Stimulated activated CD4-positive, alpha-beta T cell treated with anti-CD3 and anti-CD28 coated beads, Interleukin-4, amount 100 ng/mL, for 48 hours (primary cell): ENCODE measurements at places on chromosomes 4 and X.

GRCh38 chr4:4284827-4285618 lies 4.9 kb downstream of the LYAR start:
- no peak for DNase-seq

DNA sequence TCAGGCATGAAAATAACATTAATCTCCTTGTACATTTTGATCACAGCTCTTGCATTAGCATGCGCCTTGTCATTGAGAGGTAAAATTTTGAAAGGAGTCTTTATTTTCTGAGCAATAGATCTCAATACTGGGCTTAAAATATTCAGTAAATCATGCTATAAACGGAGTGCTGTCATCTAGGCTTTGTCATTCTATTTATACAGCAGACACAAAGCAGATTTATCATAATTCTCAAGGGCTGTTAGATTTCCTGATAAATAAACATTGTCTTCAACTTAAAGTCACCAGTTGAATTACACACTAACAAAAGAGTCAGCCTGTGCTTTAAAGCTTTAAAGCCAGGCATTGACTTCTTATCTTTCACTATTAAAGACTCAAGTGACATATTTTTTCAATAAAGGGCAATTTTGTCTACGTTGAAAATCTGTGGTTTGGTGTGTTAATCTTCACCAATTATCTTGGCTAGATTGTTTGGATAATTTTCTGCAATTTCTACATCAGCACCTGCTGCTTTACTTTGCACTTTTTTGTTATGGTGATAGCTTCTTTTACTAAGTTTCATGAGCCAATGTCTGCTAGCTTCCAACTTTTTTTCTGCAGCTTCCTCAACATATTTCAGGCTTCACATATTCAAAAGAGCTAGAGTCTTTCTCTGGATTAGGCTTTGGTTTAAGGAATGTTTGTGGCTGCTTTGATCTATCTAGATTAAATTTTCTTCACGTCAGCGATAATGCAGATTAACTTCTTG lies 27.9 kb upstream of the UGT2B4 start:
- no peak for DNase-seq

- DNase-seq: no peak
Measured at GRCh38 chrX:15623054-15623453, 22.3 kb upstream of the ACE2 start.

DNA sequence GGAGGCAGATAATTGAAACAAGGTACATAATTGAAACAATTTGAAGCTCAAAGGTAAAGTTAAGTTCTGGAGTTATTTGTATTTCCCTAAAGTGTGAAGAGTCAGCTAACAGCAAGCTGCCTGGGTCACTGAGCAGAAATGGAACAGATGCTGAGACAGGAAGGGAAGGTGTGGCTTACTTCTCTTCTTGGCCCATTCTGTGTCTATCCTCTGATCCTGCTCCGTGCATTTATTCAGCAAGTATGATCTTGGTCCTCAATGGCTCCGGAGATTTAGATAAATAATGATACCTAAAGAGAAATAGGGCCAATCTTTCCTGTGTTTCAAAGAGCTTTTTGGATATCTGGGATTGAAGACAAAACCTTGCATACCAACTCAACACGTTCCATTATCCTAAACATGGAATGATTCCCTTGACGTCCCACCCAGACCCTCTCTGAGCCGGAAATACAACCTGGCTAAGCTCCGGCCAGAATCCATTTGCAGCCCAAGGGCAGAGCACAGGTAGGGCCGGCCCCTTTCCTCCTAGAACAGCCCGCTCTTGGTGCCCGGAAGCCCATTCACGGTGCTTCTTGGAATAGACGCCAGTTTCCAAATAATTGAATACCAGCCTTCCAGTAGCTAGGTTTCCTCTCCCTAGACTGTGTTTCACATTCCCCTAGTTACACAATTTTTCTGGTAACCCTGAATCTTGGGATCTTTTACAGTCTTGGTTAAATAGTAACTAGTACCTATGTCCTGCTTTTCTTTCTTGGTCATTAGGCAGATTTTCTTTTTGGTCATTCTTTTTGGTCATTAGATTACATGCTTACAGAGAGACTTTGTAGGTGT lies 211.0 kb downstream of the NWD2 start:
- no peak for DNase-seq

DNA sequence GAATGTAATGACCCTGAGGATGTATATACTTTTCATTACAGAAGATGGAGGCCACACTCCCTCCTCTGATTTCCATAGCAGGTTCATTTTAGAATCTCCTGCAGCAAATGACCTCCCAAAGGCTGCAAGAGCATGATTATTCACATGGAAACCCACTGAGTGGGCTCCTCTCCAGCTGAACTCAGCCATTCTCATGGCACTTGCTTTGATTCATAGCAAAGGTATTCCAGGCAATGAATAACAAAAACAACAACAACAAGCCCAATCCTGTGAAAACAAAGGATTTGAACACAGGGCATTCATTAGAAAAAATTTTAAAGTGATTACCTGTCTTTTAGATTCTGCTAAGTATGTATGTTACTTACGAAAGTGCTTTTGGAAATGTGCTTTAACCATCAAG lies 894.0 kb upstream of the FRG1 start:
- DNase-seq: no peak

DNA sequence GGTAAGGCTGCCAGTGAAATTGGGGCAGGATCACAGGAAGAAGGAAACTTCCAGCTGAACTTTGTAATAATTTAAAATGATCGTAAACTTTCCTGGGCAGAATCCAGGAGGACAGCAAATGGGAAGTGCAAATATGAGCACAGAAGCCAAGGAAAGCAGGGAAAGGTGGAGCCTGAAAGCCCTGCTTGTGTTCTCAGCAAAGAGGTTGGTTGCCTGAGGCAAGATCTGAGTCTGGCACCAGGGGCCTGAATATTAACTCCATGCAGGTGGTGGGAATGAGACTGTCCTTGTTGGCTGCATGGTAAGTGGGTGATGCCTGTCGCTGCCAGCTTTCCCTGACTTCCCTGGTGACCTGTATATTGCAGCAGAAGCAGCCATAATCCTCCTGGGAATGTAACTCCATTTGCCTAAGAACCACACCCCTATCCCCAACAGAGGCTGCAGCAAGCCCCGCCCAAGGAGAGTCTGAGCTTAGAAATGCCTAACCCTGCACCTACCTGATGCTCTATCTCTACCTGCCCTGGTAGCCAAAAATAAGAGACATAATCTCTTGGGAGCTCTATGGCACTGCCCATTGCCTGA lies 132.0 kb upstream of the HDX start:
- DNase-seq: no peak

GRCh38 chr4:55758066-55758465 lies 61.5 kb upstream of the EXOC1L start:
- DNase-seq: no peak

- DNase-seq: no peak
Measured at GRCh38 chr4:99633772-99634171, 23.9 kb downstream of the C4orf54 start.

- DNase-seq: no peak
Measured at GRCh38 chrX:51665981-51666380, 16.6 kb downstream of the CENPVL2 start.

DNA sequence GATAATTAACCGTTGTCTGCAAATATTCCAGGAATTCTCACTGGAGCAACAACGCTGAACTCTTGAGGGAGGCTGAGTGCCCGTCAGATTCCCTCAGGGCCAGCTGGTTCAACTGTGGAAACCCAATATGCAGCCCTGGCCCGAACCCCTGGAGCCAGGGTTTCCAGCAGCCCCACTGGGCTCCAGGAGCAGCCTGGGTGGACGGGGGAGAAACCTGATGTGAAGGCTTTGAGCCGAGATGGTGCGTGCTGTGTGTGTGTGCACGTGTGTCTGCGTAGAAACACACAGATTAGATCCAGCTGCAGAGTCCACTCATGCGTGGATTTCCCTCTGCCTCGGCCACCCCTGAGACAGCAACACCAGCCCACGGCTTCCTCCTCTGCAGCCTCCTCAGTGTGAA lies 19.4 kb upstream of the SLC25A6 start:
- DNase-seq: no peak

- DNase-seq: no peak
Measured at GRCh38 chrX:44392767-44393166, 49.3 kb upstream of the EFHC2 start.

DNA sequence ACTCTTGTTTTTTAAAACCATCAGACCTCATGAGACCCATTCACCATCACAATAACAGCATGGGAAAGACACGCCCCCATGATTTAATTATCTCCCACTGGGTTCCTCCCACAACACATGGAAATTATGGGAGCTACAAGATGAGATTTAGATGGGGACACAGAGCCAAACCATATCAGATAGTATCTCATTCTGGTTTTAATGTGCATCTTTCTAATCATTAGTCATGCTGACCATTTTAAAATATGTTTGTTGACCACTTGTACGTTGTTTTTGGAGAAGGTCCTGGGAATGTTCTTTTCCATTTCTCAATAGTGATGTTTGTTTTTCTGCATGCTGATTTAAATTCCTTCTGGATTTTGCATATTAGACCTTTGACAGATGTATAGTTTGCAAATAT lies 119.0 kb downstream of the RTL3 start:
- DNase-seq: no peak

DNA sequence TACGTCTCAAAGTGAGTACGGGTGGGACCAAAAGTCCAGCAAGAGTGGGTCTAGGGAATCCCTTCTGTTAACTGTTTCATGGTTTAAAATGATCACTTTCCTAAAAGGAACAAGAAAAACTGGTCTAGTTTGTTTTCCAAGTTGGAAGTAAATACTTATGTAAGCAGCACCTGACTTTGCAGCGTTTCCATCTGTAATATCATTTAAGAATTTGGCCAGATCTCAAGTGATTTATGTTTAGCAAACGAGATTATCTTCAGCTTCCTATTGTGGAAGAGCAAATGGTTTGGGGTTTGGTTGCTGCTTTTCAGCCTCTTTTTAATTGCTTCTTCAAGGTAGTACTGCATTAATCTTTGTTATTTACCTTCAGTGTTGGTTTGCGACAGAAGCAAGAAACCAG lies 50.4 kb downstream of the FHIP1A start:
- DNase-seq: no peak

DNA sequence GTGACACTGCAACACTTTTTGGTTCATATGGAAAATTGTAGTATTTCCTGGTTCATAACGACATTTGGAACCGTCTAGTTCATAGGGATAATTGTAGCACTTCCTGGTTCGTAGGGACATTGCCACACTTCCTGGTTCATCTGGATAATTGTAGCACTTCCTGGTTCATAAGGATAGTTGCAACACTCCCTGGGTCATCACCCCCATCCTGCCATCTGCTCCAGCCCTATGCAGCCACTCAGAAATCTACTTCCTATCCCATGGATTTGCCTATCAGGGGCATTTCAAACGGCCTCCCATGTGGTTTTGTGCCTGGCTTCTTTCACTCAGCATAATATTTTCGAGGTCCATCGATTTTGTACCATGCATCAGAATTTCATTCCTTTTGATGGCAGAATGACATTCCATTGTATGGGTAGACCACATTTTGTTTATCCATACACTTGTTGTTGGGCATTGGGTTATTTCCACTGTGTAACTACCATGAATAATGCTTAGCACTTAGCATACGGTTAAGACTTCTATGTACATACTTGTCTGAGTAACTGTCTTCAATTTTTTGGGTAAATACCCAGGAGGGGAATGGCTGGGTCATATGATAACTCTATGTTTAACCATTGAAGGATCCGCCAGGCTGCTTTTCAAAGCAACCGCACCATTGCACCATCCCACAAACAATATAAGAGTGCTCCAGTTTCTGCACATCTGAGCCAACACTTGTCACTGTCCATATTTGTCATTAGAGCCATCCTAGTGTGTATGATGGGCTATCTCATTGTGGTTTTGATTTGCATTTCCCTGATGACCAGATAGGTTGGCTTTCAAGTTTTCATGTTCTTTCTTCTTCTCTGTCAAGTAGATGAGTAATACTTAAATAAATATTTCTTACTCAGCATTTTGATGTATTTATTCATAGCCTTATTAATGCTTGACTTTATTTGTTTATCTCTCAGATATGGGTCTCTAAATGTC lies 58.3 kb upstream of the CD99 start:
- DNase-seq: no peak

GRCh38 chr4:80539190-80539589 lies 203.7 kb downstream of the CFAP299 start:
- no peak for DNase-seq

GRCh38 chr4:101941816-101942358 lies 151.4 kb downstream of the BANK1 start:
- DNase-seq: no peak

DNA sequence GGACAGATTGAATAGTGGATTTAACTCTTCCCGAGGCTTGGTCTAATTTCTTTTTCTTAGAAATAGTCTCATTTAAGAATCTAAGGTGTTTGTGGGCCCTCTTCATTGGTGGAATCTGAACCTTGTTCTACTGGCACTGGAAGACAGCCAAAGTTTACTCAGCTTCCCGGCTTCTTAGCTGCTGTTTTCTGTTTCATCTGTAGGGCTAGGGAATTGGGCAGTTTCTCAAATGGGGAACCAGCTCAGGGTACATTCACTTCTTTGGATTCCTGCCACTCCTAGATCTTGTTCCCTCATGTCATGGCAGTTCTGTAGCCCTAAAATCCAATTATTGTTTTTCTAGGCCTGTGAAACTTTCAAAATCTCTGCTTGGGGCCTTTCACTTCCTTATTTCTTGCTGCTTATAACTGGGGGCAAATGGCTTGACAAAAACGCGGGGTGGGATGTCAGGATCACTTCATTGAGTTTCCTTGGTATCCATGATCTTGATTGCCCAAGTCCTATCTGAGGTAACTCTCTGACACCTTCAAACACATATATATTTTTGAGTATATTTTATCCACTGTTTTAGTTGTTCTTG lies 985.0 kb downstream of the C4orf33 start:
- no peak for DNase-seq

- DNase-seq: no peak
Measured at GRCh38 chr4:117529401-117529800, 444.0 kb upstream of the TRAM1L1 start.

- no peak for DNase-seq
Measured at GRCh38 chr4:78691971-78692821, 84.0 kb upstream of the BMP2K start.

DNA sequence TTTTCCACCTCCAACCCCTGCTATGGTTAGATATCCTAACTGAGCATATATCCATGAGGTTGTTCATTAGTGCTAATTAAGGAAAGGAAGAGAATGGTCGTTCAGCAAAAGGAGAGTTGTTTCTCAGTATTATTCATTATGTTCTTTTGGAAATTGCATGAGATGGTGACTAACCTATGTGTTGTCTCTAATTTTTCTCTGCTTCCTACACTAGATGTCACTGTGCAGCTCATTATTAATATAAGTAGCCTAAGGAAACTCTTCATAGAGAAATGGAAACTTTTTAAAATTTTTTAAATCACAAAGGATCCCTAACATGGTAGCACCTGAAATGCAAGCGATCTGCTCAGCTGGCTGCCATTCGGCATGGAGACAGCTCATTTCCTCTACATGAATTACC lies 67.7 kb upstream of the FAM9A start:
- DNase-seq: no peak

- DNase-seq: no peak
Measured at GRCh38 chr4:57303012-57303751, 193.0 kb upstream of the IGFBP7 start.

DNA sequence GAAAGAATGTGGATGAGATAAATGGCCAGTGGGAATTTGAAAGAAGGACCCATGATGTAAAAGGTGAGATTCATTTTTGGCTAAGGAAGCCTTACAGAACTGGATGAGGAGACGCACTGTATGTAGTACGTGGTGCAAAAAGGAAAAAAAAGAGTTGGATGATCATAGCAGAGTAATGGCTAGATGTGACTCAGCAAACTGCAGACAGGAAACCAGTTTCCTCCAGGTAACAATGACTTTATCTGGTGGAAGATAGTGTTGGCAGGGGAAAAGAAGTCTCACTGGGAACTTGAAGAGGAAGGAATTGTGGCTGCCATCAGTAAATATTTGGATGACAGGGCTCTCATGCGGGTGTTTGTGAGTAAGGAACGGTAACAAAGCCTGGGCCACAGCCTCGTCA lies 243.2 kb downstream of the CPE start:
- DNase-seq: no peak
